ENCODE measurements at places on chromosomes 12 and 14.

DNA sequence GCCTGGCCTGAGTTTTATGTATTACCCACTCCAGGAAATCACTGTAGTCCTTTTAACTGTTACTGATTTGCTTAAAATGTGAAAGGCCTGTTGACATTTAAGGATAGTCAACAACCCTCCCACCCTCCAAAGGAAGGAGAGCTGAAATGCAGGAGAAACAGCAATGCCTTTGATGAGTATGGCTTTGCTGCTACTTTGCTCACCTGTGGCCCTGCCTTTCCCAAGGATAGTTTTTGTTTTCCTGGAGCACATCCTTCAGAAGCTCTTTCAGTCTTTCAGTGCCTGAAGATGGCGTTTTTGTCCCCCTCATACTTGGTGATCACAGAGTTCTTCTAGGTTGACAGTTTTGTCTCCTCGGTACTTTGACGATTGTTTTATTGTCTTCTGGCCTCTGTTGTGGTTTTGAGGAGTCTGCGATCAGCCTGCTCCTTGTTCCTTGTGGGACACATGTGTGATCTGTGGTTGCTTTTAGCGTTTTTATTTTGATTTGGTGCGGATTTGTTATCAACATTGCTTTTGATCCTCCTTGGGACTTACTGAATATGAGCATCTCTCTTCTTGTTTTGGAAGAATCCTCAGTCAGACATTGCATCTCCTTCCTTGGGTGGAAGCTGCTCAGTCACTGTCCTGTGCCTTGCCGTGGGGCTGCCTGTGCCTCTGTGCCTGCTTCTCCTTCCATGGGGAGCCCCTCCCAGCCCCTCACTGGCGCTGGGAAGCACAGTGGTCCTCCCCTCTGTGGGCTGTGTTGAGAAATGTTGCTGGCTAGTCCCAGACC is 17.2 kb downstream of the PACS2 start:
- DNase-seq, result no peak

- DNase-seq, result no peak
These were observed 144.3 kb downstream of the MED13L start for GRCh38 chr12:116133149-116133548.

GRCh38 chr12:96248136-96248931 is 54.2 kb downstream of the ELK3 start:
- no peak for DNase-seq

DNA sequence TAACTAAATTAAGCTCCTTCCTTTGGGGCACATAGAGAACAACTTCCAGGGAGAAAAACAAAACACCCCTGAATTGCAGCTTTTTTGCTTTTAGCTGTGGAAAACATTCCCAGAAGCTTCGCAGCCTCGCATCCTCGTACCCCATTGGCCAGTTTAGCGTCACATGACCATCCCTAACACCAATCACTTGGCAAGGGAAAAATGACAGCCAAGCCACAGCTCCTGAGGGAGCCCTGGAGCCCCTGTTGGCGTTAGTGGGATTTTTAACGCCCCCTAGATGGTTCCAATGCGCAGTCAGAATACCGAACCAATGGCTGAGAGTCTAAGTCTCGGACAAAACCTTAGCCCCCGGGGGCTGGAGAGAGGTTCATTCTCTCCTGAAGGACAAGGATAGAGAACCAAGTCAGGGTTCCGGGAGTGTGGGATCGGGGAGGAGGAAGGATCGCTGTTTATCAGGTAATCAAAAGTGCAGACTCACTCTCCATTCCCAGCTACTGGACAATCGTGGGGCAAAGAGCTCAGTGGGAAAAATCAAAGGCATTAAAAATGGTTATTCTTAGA is 135.6 kb upstream of the HIF1A start:
- DNase-seq, result no peak

GRCh38 chr12:119573086-119573485 is 20.5 kb upstream of the TMEM233 start:
- DNase-seq, result no peak

GRCh38 chr14:61147831-61148549 is 133.1 kb downstream of the TMEM30B start:
- DNase-seq, result no peak

- DNase-seq, result no peak
These were observed 51.2 kb upstream of the AEBP2 start for GRCh38 chr12:19388131-19388549.

DNA sequence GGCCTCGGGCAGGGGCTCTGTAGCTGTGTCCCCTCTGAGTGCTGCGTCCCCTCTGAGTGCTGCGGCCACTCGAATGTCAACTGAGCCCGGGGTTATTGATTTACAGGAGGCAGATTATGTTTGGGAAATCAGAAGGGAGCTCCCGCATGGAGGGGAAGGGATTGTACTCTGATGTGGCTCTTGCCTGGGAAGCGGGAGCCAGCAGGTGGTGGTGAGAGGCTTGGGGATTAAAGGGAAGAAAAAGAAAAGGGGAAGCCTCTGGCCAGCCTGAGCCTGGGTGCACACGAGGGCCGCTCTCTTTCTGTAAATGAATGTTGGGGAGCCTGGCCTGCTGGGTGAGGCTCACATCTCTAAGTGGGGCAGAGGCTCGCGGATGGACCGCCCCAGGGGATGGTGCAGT is 143.7 kb downstream of the AACS start:
- DNase-seq, result no peak

- no peak for DNase-seq
These were observed 6.1 kb downstream of the ACSS3 start for GRCh38 chr12:81083906-81084513.

DNA sequence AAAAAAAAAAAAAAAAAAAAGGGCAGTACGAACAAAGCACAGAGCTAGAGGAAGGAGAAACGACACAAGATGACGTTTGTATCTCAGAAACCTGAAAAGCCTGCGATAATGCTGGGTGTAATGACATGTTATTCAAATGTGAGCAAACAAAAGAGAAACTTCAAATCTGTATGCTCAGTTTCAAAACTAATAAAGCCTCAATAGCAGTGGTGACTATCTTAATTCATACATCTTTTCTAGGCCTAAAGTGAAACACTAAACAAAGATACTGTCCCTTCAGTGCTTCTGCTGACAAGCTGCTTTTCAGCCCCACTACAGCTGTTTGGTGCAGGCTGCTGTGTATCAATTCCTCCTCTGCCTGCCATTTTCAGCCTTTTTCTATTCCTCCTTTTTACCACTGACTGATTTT is 15.8 kb downstream of the ITPR2 start:
- DNase-seq, result no peak

DNA sequence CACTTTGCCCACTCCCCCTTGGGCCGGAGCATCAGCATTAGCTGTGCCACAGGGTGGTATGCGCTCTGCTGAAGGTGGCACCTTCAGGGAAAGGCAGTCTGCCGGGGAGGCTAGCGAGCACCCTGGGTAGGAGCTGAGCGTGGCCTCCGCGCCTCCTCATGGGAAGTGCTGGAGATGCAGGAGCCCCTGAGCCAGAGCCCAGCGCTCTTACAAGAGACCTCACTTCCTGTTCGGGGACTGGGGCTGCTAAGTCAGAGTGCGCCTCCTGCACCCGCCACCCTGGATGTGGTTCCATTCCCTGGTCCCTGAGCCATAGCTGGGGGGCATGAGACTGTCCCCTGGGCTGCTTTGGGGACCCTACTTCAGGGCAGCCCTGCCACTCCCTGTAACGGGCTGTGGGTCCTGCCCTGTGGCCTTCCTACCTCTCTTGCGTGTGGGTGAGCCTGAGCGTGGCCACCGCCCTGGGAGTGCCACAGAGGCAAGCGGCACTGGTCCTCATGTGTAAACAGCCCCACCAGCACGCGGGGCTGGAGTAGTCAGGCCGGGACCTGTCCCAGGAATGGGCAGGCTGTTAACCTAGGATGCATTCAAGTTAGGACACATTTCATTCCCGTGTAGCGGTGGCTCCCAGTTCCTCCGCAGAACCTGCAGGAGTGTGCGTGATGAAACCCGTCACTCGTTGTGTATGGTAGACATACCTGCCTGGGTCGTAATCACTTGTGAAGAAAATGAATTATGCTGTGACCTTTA is 19.4 kb downstream of the COA8 start:
- no peak for DNase-seq

- DNase-seq, result no peak
These were observed 3.1 kb upstream of the NFATC4 start for GRCh38 chr14:24364841-24365240.

GRCh38 chr14:99819514-99819913 is 26.3 kb downstream of the EML1 start:
- DNase-seq, result no peak

- DNase-seq, result no peak
These were observed 7.7 kb downstream of the C3AR1 start for GRCh38 chr12:8058506-8058905.

- no peak for DNase-seq
These were observed 166.7 kb downstream of the RIMBP2 start for GRCh38 chr12:130549361-130549760.

GRCh38 chr12:95909871-95910270 is 32.5 kb downstream of the CCDC38 start:
- no peak for DNase-seq

DNA sequence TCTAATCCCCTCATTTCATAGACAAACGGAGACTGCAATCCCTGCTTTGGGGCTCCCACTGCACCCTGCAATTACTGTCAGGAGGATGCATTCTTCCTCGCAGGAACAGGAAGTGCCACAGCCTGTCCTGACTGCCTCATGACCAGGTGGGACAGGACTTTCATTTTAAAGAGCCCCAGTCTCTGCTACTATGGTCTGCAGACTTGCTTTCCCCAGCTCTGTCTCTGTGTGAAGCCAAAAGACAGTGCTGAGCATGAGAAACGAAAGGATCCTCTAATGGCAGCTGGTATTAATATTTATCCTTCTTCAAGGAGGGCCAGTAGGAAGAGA is 60.0 kb upstream of the PNMA1 start:
- DNase-seq, result no peak

- no peak for DNase-seq
These were observed 201.0 kb downstream of the GXYLT1 start for GRCh38 chr12:41943671-41944070.

All from H1 (cell line).